ENCODE measurements at places on chromosomes 5 and 9. TPM values are rescaled to one million over a fixed set of nuclear protein-coding genes. Genes with fewer than 3 reads are reported as not detected.

DRD1 gene
- total RNA-seq, result not detected

GMCL2 gene
- not detected for total RNA-seq

GBGT1 gene
- 0.53 TPM for total RNA-seq

LCNL1 gene
- total RNA-seq, result 0.58 TPM

DNA sequence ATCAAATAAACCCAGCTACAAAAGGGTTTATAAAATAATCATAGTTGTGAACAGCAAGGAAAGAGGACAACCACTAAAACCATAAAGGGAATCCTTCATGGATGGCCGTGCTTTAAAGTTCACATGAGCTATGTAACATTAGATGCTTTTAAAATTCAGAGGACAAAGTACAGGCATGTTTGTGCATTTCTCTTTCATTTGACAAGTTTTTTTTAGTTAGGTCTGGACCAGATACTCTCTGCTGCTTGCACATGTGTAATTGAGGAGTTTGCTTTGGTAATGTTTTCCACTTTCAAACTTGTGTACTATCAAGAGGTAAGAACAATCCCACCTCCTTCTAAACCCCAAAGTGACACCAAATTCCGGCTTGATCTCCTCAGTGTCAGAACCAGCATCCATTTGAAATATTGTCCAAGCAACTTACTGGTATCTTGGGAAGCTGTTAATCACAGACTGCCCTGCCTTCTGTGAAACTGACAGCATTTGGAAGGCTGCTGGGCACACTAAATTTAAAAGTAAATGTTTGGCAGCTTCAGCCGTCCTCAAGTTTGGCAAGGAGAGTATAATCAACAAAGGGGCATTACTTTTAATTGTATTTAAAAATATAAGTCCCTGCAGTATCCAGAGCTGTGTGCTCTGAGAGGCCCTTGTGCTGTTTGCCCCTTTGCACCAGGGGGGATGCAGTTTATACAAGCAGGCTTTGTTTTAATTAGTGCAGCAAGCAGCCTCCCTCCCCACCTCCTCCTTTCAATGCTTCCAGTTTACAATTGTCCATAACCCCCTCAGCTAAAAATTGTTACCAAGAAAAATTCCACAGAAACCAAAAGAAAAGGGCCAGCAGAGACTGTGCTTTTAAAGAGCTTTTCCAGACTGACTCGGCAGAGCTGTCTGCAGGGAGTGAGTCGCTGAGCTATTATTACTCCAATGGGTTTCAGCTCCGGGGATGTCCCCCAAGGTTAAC is 328.3 kb upstream of the MPDZ start:
- no peak for DNase-seq

GRCh38 chr5:119341452-119342349 is 14.1 kb upstream of the TNFAIP8 start:
- DNase-seq, result peak; percentile 50

CCDC187 gene
- total RNA-seq, result 0.11 TPM

- no peak for DNase-seq
Observed at GRCh38 chr5:163760498-163760897, 255.1 kb downstream of the MAT2B start.

GRCh38 chr9:121682926-121683515 is 31.6 kb downstream of the DAB2IP start:
- no peak for DNase-seq

- DNase-seq, result peak; percentile 17
Observed at GRCh38 chr5:159402311-159402710, 72.0 kb upstream of the IL12B start.

DDX4 gene
- total RNA-seq, result not detected

DNA sequence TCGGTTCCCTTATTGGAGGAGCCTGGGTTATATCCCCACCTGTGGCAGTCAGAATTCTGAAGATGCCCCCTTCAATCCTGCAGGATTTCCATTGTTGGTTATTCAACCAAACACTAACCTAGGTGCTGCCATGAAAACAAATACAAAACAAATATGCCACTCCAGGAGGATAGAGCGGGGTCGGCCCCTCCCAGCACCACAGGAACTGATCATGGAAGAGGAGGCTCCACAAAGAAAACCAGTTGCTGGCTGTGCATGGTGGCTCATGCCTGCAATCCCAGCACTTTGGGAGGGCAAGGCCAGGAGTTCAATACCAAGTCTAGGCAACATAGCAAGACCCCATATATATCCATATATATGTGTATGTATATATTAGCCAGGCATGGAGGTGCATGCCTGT is 13.2 kb upstream of the ADGRD2 start:
- no peak for DNase-seq

- no peak for DNase-seq
Observed at GRCh38 chr5:61371474-61371873, 39.4 kb downstream of the ZSWIM6 start.

F2RL2 gene
- not detected for total RNA-seq

KDM4C gene
- 54.6 TPM for total RNA-seq

DNA sequence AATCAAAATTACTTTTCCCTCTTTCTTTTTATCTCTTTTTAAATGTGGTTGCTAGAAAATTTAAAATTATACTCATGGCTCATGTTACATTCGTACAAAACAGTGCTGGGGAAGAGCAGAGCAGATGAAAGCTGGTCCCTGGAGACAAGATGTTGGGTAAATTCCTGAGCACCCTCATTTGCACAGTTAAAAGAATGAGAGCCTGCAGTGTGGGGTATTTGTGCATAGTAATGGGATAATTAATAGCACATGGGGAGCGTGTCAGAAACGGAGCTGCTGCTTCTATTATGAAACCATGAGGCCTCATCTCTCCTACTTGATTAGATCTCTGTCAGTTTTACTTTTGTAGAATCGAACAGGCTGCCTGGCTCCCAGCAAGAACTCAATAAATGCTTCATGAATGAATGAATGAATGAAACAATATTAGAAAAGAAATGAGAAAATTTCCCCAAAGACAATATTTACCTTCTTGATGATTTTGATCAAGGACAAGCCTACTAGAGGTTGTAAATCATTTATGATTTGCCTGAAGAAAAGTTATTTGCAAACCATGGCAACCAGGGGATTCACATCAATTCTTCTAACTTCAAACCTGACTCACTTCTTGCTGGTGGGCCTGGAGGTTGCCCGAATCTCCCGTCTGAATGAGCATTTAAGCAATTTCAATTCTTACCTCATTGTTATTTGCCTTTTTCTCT is 177.2 kb upstream of the TUT7 start:
- DNase-seq, result no peak

- DNase-seq, result no peak
Observed at GRCh38 chr9:130292106-130292505, 26.5 kb downstream of the HMCN2 start.

DNA sequence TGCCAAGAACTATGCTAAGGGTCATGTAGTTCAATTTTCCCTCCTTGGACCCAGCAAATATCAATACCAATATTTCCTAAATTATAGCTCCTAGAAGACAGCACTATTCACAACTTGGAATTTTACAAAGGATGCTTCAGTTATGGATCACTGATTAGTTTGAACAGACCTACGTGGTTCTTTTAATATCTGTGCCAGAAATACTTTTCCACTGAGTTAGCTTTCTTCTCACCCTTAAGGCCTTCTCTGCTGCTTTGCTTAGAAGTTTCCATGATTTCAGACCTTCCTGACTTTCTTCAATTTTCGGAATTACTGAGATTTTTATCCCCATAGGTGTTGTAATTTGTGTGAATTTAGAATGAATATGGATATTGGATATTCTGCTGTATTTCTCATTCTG is 380.4 kb downstream of the PSAT1 start:
- DNase-seq, result no peak
